Osteoblast (primary cell): ENCODE measurements at places on chromosomes 1 and 21.

- no peak for DNase-seq
These were observed 58.5 kb upstream of the SH3GLB1 start for GRCh38 chr1:86645851-86646250.

DNA sequence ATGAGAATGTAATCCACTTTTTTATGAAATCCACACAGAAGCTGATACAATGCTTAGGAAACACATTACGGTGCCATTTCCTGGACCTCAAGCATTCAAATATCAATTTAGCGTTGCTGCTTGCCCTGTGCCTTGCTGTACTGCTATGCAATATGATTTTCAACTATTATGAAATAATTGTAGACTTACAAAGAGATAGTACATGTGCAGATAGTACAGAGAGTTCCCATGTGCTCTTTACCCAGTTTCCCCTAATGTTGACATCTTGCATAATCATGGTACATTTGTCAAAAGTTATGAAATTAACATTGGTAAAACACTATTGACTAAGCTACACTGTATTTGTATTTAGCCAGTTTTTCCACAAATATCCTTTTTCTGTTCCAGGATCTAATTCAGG lies 37.7 kb upstream of the PTBP2 start:
- no peak for DNase-seq

GRCh38 chr1:37055631-37056030 lies 21.3 kb upstream of the GRIK3 start:
- no peak for DNase-seq

- no peak for DNase-seq
These were observed 839.1 kb upstream of the ADGRL2 start for GRCh38 chr1:80961464-80962190.

GRCh38 chr21:32214654-32215305 lies 64.1 kb downstream of the MIS18A start:
- DNase-seq, result no peak

DNA sequence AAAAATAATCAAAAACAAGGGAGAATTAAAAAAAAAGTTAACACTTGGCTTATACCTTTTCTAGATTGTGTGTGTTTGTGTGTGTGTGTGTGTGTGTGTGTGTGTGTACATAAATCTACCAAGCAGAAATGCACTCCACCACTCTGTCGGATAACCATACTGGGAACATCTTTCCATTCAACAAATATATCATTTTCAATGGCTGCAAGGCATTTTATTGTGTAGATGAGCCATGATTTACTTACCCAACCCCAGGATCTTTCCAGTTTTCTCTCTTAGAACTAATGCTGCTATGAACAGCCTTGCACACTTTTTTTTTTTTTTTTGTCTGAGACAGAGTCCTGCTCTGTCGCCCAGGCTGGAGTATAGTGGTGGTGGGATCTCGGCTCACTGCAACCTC lies 25.8 kb downstream of the LRRC38 start:
- DNase-seq, result no peak

DNA sequence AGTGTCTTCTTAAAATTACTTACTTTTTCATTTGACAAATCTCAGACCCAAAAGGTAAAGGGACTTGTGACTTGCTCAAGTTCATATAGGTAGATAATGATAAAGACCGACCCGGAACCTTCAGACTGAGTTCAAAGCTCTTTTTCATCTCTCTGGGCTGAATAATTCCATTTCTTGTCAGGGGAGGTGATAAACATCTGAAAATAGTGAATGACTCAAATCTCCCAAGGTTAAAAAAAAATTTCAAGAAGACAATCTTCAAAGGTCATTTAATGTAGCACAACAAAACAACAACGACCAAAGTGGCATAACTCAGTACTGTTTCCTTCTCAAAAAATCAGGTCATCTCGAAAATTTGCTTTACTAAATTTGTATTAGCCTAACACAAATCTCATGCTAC lies 20.6 kb downstream of the LUZP1 start:
- no peak for DNase-seq

GRCh38 chr1:33332881-33333280 lies 12.0 kb upstream of the A3GALT2 start:
- no peak for DNase-seq

- no peak for DNase-seq
These were observed 17.4 kb downstream of the AZIN2 start for GRCh38 chr1:33098371-33098770.

DNA sequence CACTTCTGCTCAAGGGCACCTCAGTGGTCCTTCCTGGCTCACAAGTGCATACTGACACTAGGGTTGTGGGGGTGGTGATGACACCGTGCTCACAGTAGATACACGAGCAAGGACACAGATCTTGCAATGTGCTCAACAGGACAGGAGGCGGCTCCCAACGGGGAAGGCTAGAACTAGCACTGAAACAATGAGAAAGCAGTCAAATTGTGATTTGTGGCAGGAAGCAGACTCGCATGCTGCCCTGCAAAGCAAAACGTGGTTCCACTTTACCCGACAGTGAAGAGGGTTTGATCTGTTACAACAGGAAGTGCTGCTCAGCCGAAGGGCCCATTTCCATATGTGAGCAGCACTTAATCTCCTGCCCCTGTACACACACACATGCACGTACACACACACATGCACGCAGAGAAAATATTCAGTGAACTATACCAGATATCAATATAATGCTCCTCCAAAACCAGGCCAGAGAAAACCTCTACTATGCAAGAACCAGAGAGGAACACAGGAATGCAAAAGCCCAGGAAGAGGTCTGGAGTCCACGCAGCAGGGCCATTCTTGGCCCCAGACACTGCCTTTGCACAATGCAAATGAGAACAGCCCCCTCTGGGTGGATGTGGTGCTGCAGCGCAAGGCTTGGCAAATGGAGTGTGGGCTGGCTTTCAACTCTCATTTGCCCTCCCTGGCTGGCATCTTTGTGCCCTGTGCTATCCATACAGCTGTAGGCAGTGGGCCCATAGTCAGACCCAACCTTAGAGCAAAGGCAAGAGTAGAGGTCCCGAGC lies 47.1 kb downstream of the KANK4 start:
- no peak for DNase-seq

DNA sequence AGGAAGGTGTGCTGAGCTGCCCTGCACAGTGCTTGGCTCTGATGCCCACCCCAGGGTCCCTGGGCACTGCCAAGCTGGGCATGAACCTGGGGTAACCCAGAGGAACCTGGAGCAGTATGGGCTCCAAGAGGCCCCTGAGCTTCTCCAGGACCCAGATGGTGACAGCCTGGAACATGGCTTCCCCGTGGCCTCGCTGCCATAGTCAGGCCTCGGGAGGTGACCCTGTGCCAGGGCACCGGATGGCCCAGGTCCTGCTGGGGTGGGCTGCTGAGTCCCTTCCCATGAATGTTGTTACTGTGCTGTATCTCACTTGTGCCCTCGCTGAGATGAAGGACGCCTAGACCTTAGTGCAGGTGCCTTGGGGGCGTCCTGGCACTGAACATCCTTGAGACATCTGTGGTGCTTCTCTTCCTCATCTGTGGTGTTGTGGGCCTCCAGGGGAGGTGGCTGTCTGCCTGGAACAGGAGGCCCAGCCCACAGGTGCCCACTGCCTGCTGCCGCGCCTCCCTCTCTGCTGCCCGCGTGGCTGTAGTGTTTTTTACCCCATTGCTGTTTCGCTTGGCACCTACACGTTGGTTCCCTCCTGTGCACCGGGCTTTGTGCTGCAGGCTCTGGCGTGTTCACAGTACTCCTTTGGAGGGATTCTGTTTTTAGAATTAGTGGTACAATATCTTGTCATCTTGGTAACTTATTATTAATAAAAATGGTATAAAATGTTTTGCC lies 160.3 kb downstream of the PCBP3 start:
- DNase-seq, result no peak

GRCh38 chr1:34754964-34755637 lies at the start of gene GJB5:
Gene GJB5 (plus strand): TSS chr1:34755047. CDS start chr1:34757331, 2,284 bp downstream.
- DNase-seq, result no peak

DNA sequence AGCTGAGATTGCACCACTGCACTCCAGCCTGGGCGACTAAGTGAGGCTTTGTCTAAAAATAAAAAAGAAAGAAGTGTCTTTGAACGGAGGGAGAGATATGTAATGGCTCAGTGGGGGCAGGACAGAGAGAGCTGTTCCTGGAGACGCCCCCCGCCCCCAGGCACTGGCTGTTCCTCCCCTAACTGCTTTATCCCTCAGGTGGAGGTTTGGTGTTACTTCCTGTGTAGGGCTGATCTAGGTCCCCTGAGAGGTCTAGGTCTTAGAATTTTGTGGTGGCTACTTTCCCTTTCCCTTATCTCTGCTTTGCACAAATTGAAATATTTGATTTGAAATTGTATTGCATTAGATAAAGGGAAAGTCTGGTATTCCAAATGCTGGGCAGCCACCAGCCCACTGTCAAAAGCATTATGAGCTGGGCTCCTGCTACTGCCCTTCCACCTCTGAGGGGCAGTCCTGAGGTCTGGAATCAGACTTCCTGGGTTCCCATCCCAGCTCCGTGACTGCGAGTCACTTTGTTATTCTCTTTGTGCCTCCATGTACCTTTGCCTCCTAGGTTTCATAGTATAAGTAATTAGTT lies 134.8 kb upstream of the KIF26B start:
- DNase-seq, result no peak

DNA sequence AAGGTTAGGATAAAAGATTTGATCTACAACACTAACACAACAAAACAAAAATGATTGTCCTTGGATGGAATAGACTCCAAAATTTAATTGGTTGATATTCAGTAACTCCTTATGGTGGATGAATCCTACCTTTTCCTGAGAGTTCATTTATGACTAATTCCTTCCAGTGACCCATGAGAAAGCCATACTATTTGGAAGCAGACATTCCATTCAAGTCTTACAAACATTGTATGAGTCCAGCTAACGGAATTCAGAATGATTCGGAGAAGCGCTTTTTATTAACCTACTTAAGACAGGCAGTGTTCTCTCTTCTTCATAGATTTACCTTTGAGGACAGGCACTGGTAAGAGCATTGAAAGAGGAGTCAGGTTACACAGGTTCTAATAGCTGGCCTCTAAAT lies 155.6 kb upstream of the ZNF648 start:
- no peak for DNase-seq

DNA sequence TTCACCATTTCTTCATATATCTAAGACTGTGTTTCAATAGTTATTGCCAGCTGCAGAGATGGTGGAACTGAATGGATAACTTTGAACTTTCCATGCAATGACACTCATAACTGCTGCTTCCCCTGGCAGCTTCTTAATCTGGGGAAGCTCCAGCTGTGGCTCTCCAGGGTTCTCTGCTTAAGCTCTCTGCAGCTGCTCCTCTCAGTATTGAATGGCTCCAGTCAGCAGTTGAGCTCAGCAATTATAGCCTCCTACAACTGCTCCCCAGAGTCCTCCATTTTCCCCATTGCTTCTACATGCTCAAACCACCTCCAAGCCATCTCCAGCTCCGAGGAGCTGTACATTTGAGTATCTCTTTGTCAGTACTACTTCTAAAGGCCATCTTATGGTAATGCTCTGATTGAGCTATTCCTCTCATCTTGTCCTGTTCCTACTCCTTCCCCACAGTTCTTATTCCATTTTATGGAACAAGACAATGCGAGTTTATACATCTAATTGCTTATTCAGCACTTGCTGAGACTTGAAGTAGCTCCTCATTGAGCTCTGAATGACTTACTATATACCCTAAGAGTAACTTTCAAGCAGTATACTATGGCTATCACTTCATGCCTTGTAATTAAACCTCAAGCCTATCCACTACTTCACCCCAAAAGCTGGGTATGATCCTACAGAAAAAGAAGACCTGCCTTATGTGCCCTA lies 362.4 kb downstream of the NEGR1 start:
- DNase-seq, result no peak

- DNase-seq, result peak; percentile 83
These were observed 61.8 kb downstream of the UBIAD1 start for GRCh38 chr1:11334821-11335220.

DNA sequence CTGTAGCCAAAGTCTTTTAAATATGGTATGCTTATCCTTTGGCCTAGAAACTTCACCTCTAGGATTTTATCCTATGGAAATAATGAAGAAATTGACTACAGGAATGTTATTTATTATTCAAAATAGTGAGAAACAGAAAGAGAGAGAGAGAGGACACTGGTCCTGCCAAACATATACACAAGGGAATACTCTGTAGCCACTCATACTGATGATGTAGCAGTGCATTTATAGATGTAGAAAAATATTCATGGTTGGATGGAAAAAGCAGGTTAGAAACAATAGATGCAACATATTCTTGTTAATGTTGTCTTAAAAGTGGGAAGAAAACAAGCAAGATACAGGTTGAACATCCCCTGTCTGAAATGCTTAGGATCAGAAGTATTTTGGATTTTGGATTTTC lies 22.2 kb upstream of the EPHB2 start:
- peak; percentile 80 for DNase-seq

DNA sequence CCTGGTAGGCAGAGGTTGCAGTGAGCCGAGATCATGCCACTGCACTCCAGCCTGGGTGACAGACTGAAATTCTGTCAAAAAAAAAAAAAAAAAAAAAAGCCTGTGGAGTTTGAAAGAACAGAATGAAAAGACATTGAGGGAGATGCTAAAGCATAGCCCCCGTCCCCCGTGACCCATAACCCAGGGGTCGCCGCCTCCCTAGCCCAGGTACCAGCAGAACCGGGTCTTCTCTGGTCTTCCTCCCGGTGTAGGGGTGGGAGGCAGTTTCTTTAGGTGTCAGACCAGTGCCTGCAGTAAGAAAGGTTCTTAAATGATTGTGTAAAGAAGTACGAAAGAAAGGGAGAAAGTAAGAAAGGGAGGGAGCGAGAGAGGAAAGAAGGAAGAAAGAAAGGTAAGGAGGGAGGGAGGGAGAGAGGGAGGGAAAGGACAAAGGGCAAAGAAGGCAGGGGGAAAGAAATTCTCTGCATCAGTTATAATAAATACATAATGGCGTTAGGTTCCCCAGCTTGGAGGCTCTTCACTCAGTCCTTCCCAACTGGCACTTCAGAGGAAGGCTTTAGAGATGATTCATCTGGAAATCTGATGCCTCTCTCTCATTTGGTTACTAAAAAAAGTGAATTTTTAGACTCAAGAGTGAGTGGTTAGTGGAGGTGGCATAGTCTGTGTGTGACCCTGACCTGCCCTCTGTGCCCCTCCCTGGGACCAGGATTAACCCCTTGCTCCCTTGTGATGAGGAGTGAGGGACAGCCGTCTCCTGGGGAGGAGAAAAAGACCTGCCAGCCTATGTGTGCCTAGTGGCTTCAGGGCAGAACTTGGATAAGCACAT lies 1.1 kb downstream of the IL24 start:
- DNase-seq, result peak; percentile 91

DNA sequence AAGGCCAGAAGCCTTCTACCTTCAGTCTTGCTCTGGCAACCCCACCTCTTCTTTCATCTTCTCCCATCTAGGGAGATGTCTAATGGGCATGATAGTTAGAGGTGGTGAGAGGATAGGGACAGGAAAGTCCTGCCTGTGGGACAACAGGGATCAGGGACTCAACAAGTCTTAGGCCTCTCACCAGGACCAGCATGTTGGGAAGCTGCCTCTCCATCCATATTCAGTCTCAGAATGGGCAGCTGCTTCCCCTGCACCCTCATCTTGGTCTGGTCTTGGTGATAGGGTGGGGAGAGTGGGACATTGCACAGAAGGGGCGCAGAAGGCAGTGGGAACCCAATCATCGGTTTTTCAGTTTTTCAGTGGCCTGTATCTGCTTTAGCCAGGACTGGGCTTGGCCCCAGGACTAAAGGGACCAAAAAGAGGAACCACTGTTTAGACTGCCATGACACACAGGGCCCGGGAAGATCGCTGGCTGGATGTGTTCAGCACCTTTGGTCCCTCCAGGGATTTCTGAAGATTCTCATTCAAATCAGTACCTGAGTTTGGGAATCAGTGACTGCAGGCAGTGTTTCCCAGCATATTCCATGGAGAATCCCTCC lies 12.7 kb downstream of the RHEX start:
- DNase-seq, result no peak

GRCh38 chr21:45893740-45894449 lies 87.7 kb upstream of the COL6A1 start:
- no peak for DNase-seq

- no peak for DNase-seq
These were observed 16.7 kb downstream of the FRRS1 start for GRCh38 chr1:99749504-99750347.
